ENCODE measurements at places on chromosomes 1 and 21. TPM values are rescaled to one million over a fixed set of nuclear protein-coding genes. Genes with fewer than 3 reads are reported as not detected.

DNA sequence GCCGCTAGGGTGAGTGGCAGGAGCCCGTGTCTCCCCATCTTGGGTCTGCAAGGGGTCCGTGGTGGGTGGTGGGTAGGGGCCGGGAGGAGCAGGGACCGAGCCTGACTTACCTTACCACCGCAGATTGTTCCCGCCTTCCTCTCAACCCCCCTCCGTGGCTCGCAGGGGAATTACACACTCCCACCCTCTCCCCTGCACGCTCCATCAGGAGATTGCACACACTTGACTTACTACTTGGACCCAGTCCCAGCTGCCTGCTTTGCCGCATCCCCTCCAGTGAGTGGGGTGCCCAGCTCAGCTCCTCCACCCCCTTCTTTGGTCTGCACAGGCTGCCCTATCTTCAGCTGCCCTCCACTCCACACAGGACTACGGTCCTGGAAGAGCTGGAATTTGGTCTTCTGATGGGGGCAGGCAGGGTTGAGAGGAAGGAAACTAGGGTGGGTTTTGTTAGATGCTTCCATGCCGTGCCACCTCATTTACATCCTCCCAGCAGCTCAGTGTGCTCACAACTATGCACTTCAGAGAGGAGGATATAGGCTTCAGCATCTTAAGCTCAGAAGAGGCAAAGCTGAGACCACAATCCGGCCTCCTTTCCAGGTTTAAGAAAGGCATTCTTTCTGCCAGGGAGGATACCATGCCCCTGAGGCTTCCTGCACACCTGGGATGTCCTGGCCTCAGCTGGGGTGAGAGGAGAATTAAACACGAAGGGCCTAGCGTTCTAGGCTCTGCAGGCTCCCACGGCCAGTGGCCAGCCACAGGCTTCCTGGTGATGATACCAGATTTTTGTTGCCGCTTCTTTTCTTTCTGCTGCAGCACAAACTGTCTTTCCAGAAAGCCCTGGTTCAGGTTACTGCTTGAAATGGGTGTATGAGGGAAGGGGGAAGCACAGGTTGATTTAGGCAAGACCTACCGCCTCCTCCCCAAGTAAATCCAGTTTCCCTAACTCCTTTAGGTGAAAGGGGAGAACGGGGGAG, 2.3 kb downstream of the KCNC4 start:
- no peak for DNase-seq

- no peak for DNase-seq
These were observed 25.6 kb downstream of the LRRC41 start for GRCh38 chr1:46277658-46278373.

S100A7 gene
- not detected for total RNA-seq

- DNase-seq, result no peak
These were observed 57.8 kb downstream of the SERINC2 start for GRCh38 chr1:31470794-31471315.

DNA sequence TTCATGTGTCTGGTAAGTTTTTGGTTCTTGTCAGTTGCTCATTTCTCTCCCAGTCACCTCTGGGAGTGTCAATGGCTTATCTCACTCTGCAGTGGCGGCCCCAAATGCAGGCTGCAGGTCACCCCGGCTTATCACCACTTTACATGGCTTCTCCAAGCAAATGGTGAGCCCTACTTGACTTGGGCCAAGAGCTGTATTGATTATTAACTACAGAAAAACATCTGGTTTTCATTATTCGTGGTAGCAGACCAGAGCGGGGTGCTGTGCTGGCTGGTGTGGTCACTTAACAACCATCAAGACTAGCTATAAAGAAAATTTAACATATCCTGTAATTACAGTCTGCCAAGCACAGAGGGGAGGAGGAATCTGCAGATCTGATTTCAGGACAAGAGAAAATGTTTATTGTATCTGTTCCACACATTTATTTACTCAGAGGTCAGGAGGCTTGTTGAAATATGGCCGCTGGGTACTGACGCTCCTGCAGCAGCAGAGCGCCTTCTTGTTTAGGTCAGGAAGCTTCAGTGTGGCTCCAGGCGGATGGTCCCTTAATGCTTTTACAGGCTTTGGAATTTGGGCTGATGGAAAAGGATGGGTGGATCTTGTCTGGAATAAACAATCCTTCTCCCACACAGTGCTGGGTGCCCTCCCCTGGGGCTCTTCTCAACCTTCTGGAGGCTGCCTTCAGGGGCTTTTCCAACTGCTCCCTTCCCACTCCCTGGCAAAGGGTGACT, 87.8 kb downstream of the HLX start:
- no peak for DNase-seq

DNA sequence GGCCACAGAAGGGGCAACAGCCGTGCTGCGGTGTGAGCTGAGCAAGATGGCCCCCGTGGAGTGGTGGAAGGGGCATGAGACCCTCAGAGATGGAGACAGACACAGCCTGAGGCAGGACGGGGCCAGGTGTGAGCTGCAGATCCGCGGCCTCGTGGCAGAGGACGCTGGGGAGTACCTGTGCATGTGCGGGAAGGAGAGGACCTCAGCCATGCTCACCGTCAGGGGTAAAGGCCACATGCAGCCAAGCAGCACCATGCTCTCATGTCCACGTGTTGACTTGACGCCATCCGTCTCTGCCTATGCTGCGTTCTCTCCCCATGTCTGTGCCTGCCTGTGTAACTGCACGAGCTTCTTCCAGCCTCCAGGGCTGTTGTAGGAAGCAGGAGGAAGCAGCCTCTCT, 85.5 kb downstream of the OBSCN start:
- no peak for DNase-seq

ST6GALNAC3 gene
- 2.0 TPM for total RNA-seq

DNA sequence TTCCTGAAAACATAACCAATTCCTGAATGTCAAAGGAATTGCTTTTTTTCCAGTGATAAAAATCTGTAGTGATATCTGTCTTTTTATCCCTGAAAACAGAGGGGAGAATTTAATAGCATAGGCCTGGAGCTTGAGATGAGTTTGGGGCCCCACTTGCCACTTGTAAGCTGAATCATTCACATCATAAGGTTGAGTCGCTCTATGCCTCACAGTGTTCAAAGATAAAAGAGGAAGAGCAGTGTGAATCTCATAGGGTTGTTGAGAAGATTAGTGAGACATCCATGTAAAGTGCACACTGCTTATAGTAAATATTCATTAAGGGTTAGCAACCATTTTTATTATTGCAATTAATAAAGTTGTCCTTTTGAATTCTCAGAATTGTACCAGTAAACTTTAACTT, 271.3 kb downstream of the DNM3 start:
- DNase-seq, result no peak

AMY1A gene
- total RNA-seq, result 0.65 TPM

GRCh38 chr21:45423201-45423955, 18.4 kb downstream of the COL18A1 start:
- DNase-seq, result no peak

DNA sequence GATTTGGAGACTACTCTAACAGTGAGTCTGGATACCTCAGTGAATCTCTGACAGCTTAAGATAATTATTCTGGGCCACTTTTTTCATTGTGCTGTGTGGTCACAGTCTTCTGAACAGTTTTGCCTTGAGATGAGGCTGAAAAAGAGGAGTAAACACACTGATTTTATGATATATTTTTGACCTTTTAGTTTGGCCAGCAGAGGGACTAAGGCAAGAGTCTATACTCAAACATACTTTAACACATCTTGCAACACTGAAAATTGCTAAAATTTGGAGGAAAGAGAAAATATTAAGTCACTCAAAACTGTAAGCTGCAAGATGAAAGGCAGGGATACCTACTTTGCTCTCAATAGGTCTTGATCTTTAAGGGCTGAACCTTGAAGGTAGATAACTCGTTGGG, 182.7 kb downstream of the KCNT2 start:
- DNase-seq, result no peak

- DNase-seq, result no peak
These were observed 191.2 kb downstream of the RERE start for GRCh38 chr1:8625981-8626898.

GRCh38 chr1:223219318-223219635, 76.2 kb upstream of the TLR5 start:
- DNase-seq, result no peak

PRR9 gene
- not detected for total RNA-seq

- peak; percentile 76 for DNase-seq
These were observed 70.4 kb upstream of the TARDBP start for GRCh38 chr1:10941891-10942541.

- no peak for DNase-seq
These were observed 55.9 kb upstream of the PAX7 start for GRCh38 chr1:18574754-18575153.

GRCh38 chr1:193479187-193479586, 292.8 kb upstream of the B3GALT2 start:
- DNase-seq, result no peak

CLDN14 gene
- 0.38 TPM for total RNA-seq

- no peak for DNase-seq
These were observed 146.4 kb downstream of the FGGY start for GRCh38 chr1:59443310-59443709.

SAMD11 gene
- 1.1 TPM for total RNA-seq

- DNase-seq, result no peak
These were observed 5.8 kb downstream of the KCNJ10 start for GRCh38 chr1:160064164-160064563.

PLA2G5 gene
- total RNA-seq, result 0.12 TPM

DNA sequence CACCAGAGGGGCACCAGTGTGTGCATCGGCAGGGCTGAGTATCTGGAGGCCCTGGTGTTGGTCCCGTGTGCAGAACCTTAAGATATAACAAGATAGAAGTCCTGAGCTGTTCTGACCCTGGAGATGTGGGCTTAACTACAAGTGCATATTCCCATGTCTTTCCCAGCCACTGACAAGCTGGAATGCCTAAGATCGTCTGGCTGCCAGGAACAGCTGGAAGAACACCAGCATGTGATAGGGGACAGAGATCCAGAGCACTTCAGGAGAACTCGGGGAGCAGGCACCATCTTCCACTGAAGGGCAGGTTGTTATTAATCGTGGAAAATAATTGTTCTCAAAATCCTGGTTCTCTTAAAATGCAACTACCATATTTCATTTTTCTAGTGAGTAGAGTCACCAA, 419.9 kb upstream of the RUNX1 start:
- DNase-seq, result no peak

DNA sequence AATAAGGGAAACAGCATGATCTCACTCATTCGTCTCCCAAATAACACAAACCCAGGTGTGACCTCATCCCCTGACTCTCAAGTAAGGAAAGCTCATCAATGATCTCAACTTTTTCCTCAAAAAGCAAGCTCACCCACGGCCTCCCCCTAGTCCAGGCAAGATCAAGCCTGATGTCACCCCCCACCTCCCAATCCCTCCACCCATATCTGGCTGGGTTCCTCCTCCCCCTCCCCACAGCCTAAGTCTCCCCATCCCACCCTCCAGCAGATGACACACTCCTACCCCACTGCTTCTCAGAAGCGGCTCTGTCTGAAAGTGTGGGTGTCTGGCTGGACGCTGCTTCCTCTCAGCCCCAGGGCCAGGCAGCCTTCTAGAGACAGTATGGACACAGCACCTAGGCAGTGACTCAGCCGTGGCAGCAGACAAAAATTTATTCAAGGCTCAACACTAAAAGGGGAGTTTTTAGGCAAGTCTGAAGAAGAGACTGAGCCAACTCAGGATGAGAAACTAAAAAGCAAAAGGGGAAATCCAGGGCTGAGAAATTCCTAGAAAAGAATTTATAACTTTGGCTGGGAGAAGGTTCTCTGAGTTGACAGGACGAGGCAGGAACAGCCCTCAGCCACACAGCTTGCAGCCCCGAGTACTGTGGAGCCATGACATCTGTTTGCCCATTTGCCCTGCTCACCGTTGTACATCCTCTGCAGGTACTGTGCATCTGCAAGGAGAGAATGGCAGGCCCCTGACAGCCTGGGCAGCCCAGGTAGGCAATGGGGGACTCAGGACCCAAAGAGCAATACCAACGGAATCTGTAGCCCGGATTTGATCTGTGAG, 81.6 kb upstream of the LRRC8D start:
- no peak for DNase-seq

- DNase-seq, result no peak
These were observed 5.0 kb downstream of the CTBS start for GRCh38 chr1:84569216-84569615.

DNA sequence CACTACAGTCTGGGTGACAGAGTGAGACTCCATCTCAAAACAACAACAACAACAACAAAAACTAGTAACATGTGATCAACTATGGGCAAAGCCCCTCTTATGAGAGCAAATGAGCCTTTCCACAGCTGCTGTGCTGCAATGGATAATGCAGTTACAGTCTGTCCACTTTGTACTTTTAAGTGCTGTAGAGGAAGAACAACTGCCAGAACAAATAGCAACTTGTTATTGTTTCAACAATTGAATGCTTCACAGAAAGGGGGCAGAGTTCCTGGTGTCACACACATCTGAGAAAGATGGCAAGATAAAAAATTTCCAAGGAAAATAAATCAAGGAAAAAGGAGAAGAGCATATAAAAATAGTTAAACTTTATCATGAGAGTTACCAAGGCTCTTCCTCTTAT, 243.6 kb upstream of the DMRTA2 start:
- no peak for DNase-seq

NMNAT2 gene
- total RNA-seq, result 2.3 TPM

CALML6 gene
- total RNA-seq, result 0.65 TPM

KIF17 gene
- total RNA-seq, result 0.66 TPM

- DNase-seq, result no peak
These were observed 36.5 kb downstream of the FHAD1 start for GRCh38 chr1:15283526-15283925.

DNA sequence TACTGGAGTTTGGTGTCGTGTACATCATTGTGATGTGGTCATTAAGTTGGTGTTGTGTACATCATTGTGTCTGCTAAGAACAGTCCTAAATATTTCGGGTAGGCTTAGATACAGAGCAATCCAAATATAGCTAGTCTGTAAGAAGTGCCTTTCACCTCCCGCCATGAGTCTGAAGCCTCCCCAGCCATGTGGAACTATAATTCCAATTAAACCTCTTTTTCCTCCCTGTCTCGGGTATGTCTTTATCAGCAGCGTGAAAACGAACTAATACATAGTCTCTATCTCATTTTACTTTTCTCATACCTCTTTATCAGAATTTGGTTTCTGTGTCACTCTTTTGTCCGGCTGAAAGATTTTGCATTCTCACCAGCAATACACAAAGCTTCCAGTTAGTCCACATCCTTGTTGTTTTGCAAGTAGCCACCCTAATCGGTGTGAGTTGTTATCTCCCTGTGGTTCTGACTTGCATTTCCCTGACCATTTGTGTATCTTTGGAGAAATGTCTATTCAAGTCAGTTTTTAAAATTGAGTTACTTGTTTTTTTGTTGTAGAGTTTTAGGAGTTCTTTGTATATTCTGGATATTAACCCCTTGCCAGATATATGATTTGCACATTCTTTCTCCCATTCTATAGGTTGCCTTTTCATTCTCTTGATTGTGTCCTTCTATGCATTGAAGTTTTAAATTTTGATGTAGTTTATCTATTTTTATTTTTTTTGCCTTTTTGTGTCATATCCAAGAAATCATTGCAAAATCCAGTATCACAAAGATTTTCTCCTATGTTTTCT, 56.5 kb downstream of the FNBP1L start:
- no peak for DNase-seq

DNA sequence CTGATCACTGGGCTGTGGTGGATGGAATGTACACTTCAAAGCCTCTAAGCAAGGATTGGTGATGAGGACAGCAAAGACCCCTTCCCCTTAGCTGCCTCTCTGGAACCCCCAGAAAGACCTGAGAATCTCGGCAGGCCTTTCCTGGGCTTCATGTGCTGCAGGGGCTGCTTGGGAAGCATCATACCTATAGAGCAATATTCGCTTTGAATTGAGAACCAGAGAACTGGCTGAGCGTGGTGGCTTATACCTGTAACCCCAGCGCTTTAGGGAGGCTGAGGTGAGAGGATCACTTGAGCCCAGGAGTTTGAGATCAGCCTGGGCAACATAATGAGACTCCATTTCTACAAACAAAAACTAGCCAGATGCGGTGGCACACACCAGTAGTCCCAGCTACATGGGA, 22.0 kb downstream of the CSF1 start:
- DNase-seq, result no peak

All from pancreas (tissue), 10 donors.